Activated CD8-positive, alpha-beta memory T cell treated with anti-CD3 and anti-CD28 coated beads for 48 hours (primary cell): ENCODE measurements at places on chromosomes 3 and 15.
A peak's percentile ranks its signal among the peaks of the same experiment; 100 is the strongest.

DNA sequence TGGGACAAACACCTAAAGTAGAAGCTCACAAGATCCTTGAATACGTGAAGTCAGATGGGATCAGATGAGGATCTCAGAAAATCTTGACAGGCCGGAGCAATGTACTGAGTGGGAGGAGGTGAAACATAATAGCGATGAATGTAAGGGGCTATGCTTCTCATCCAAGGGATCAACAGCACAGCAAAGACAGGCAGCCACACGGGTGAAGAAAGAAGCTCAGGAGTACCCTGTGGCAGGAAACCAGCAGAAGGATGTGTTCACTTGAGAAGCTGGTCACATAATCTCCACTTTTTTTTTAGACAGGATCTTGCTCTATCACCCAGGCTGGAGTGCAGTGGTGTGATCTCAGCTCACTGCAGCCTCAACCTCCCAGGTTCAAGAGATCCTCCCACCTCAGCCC, 92.4 kb downstream of the MEGF11 start:
- no peak for DNase-seq

DNA sequence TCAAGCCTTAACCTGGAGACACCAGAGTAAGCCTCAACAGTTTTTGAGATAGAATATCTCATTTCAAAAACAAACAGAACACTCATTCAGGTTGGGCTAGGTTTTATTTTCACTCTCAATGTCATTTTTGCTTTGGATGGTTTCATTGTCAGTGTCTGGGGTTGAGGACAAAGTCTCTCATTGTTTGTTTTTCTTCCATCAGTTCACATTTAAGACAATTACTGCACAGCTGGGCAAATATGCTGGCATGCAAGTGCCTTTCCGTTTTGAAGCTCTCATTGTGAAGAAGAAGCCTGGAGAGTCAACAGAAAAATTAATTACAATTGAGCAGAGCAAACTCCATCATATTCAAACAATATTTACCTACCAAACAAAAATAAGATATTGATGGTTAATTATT, 1050.0 kb downstream of the TBL1XR1 start:
- DNase-seq, result no peak

DNA sequence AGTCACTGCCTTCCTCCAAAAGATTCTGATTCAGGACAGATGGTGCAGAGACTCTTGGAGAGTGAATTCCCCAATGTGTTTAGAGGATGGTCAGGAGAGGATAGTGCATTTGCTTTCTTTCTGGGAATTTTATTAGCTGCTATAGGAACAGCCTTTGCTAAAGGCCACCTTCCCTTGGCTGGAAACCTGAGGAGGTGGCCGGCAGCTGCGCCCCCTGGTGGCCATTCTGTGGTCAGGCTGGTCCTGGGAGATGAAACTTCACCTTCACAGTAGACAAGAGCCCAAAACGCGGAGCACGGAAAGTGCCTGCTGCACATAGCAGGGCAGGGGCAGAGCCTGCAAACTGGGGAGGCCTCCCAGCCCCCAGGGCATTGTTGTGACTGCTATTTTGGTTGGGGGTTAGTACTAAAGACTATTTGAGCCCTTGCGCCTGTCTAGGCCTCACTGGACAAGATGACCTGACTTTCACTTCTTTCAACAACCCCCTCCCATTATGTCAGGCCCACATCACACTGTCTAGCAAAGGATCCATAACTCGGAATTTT, 34.3 kb downstream of the SEC22C start:
- peak; percentile 13 for DNase-seq

DNA sequence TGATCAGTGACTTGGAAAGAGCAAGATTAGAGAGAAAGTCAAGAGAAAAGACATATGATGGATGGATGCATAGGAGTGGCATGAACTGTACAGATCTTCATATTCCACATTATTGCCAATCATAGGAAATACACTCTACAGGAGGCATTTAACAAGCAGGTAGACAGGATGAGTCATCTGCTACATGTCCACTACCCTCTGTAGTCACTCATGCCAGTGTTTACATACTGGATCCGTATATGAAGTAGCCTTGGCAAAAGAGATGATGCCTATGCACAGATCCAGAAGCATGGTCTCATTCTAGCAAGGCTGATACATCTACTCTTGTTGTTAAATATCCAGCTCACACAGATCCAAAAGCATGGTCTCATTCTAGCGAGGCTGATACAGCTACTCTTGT, 632.1 kb downstream of the ROBO2 start:
- no peak for DNase-seq

DNA sequence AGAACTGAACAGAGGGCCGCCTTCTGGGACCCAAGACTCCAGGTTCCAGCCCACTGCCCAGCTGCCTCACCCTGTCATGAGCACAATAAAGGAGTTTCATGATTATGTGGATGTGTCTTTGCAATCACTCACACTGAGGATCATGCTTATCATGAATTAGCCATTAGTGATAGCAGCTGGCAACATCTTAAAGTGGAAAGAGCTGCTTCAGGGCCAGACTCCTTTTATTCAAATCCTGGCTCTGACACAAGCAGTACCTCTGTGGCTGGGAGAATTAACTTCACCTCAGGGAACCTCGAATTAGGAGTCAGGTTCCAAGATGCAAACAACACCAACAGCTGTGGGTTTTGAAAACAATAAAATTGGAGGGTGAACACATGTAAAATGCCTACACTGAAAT, 6.6 kb upstream of the SCAP start:
- DNase-seq, result no peak

DNA sequence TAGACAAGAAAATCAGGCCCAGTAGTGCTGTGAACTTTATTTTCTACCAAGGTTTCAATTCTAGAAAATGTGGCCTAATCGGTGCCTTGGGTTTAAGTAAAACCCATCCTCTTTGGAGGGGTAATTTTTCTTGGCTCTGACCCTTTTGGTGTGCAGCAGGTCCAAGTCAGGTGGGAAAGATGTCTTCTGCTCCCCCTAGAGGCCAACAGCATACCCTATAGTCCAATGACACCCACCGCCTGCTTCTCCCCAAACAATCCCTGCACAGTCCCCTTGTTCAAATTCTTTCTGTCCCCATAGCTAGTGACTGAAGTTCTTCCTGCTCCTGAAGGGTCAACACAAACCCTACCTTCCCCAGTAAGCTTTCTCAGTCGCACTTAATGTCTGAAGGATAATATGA, 261.8 kb upstream of the GOLGA6L4 start:
- DNase-seq, result no peak

DNA sequence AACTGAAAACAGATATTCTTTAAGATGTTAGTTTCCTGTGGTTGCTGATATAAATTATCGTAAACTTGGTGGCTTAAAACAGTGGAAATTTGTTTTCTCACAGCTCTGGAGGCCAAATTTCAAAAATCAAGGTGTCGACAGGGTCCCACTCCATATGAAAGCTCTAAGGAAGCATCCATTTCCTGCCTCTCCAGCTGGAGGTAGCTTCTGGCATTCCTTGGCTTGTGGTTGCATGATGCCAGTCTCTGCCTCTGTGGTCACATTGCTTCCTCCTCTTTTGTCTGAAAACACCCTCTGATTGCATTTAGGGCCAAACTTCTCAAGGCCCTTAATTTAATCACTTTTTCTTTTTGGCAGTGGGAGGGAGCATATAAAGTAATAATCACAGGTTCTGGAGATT, 96.8 kb downstream of the PPM1L start:
- no peak for DNase-seq

- DNase-seq, result no peak
Measured at GRCh38 chr3:22141769-22142168, 390.8 kb upstream of the ZNF385D start.

- DNase-seq, result no peak
Measured at GRCh38 chr3:122608916-122609315, 31.5 kb downstream of the PARP15 start.

GRCh38 chr3:109939817-109940216, 602.5 kb upstream of the DPPA4 start:
- DNase-seq, result no peak

DNA sequence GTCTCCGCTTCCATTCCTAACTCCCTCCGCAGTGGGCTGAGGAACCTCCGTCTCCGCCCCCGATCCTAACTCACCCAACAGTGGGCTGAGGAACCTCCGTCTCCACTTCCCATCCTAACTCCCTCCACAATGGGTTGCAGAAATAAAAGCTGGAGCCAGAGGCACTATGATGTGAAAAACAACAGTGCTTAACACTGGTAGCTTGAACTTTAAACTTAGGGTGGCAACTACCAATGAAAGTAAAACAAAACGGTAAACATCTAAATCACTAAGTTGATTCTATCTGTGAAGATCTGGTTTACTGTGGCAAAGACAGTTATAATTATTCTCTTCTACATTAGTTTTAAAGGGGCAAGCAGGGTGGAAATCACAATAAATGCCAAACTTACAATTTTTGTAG, 25.9 kb upstream of the GP5 start:
- no peak for DNase-seq

DNA sequence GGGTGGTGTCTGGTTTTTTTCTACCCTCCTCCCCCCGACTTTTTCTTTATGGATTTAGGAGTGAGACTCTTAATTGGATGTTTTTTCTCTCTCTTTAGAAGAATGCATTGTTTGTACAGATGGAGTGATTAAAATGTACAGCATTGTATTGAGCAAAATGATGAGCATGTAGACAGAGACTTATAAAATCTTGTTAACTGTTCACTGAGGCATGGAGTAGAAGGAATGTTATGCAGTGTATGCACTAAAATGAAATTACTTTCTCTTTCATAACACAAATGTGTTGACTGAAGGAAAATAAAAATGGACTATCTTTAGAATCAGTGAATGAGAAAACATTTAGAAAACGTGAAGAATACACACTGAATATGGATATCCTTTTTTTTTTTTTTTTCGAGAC, 39.8 kb downstream of the ZFAND6 start:
- no peak for DNase-seq

GRCh38 chr3:60064210-60065178, 1014.7 kb upstream of the CFAP20DC start:
- no peak for DNase-seq

DNA sequence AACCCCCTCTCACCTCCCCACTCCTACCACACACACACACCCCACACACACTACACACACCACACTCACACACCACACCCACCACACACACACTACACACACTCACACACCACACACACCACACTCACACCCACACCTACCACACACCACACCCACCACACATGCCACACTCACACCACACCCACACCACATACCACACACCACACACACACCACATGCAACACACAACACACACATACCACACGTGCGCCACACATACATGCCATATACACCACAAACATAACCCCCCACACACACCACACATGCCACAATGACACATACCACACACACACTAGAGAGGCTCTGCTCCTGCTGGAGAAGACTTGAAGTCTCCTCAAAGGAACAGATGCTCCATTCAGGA, 5.9 kb upstream of the ITPKA start:
- DNase-seq, result no peak

- no peak for DNase-seq
Measured at GRCh38 chr3:139198929-139199328, 144.9 kb upstream of the MRPS22 start.

GRCh38 chr3:69205385-69205784, 83.0 kb upstream of the LMOD3 start:
- DNase-seq, result no peak

DNA sequence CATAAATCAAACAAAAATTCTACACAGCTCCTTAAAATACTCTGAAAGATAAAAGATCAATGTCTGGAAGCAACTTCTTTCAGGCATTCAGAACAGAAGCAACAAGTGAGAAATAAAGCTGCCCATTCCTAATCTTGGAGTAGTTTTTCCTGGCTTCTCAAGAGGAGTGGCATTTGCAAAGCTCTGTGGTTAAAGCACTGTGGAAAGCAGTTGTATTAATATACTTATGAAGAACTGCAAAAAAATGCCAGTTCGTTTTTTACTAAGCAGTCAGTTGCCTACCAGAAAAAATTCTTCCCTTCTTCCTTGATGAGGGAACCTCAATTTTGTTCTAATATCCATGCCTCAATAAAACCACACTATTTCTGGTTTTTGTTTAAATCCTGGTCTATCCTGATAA, 197.8 kb downstream of the TNIK start:
- DNase-seq, result no peak

- DNase-seq, result no peak
Measured at GRCh38 chr3:56802378-56802745, 613 bp upstream of the ARHGEF3 start.

GRCh38 chr15:61314427-61314826, 85.3 kb upstream of the RORA start:
- DNase-seq, result no peak

DNA sequence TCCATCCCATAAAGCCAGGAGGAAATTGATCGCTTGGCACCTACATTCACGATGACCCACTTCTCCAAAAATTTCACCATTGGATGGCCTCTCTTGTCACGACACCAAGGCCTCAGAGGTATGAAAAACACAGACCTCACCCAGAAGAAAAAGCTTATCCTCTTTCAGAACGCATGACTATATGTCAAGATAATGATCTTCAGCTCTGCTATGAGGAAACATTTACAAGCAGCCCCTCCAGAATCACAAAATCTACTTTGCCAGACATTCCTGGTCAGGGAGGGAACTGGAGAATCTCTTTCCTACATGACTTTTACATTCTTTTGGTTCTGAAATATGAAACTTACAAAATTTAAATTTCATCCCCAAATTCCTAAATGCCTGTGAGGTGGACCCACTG, 122.7 kb downstream of the WNT5A start:
- DNase-seq, result no peak

- DNase-seq, result no peak
Measured at GRCh38 chr3:65483480-65483879, 555.2 kb downstream of the MAGI1 start.

- DNase-seq, result no peak
Measured at GRCh38 chr3:102756706-102757105, 321.9 kb downstream of the ZPLD1 start.

DNA sequence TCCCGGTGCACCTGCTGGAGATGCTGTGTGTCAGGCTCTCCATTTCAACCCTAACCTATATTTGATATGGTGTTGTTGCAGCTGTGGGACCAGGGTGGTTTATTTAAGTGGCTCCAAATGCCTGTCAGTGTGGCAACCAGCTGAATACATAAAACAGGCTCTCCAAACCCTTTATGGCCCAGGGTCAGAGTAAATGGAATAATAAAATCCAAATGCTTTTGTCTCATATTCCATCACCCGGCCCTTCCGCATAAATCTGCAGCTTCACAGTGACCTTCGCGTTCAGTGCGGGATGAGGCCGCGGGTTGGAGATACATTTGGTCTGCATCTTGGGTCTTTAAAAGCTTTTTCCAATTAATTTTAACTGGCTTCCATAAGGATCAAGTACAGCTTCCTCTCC, 382.1 kb upstream of the NR2F2 start:
- no peak for DNase-seq

DNA sequence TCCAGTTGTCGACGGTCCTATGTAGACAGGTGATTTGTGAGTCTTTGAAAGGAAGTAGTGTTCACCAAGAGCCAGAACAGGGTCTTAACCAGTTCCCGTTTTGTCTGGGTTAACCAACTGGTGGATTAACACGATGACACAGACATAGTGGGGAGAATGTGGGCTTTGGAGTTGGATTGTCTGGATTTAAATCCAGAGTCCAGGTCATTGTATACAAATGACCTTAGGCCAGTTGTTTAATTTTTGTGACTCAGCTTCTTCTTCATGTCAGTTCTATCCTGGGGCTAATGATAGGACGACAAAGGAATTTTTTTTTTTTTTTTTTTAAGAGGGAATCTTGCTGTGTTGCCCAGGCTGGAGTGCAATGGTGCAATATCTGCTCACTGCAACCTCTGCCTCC, 126.7 kb downstream of the LPP start:
- no peak for DNase-seq

GRCh38 chr15:59388670-59389069, 16.0 kb upstream of the MYO1E start:
- no peak for DNase-seq

- no peak for DNase-seq
Measured at GRCh38 chr3:118144919-118145318, 889.7 kb downstream of the IGSF11 start.

- no peak for DNase-seq
Measured at GRCh38 chr15:75151214-75152128, 50.2 kb upstream of the C15orf39 start.
